ENCODE measurements at places on chromosomes 5 and 9. TPM values are rescaled to one million over a fixed set of nuclear protein-coding genes. Genes with fewer than 3 reads are reported as not detected.

GRCh38 chr5:113047733-113048652 is 71.4 kb downstream of the DCP2 start:
- DNase-seq = no peak

- no peak for DNase-seq
Measured at GRCh38 chr9:13143281-13143680, 136.2 kb downstream of the MPDZ start.

The SLC4A9 gene
- not detected for total RNA-seq

The PCDHA4 gene
- total RNA-seq = 0.10 TPM

- no peak for DNase-seq
Measured at GRCh38 chr9:1768561-1768960, 246.6 kb upstream of the SMARCA2 start.

DNA sequence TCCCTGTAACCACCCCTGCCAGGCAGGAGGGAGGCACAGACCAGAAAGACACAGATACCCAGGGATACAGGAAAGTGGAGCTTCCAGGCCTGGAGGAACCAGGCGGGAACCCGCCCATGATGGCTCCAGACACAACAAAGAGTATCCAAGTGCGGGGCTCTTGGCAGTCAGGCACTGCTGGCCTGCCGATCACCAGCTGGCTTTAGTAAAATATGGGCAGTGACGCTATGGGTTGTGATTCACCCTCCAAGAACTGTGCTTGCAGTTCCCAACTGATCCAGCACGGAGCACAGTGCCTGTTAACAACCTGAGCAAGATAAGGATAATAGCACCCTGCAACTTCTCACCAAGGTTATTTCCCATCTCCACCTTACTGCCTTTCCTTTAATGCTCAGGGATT is 463.3 kb downstream of the IRX1 start:
- peak; percentile 65 for DNase-seq

The SH2D3C gene
- 18.3 TPM for total RNA-seq

DNA sequence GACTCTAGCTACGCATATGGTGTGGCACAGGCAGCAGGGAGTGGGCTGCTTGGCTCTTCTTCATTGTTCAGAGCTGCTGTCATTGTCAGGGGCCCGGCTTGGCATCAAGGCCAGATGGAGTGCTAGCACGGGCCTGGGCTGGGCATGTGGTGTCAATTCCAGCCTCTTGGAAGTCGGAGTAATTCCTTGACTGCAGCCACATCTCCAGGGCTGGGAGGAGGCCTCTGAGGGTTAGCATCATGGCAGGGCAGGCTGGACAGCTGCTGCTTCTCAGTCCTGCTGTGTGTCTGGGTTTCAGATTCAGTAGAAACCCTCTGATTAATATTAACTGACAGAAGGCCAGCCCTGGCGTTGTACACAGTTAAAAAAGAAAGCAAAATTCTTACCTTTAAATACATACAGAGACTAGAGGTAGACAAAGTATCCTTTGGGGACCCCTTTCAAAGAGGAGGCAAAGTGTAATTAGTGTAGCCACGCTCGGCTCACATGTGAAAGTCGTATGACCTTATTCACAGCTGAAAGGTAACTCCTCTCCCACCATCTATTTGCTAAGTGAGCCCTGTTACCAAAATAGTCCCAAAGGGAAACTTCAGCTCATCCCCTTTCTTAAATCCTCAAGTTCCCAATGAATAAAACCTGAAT is 126.4 kb downstream of the DOCK2 start:
- peak; percentile 30 for DNase-seq

GRCh38 chr9:3191715-3192114 is 334.1 kb downstream of the RFX3 start:
- no peak for DNase-seq

DNA sequence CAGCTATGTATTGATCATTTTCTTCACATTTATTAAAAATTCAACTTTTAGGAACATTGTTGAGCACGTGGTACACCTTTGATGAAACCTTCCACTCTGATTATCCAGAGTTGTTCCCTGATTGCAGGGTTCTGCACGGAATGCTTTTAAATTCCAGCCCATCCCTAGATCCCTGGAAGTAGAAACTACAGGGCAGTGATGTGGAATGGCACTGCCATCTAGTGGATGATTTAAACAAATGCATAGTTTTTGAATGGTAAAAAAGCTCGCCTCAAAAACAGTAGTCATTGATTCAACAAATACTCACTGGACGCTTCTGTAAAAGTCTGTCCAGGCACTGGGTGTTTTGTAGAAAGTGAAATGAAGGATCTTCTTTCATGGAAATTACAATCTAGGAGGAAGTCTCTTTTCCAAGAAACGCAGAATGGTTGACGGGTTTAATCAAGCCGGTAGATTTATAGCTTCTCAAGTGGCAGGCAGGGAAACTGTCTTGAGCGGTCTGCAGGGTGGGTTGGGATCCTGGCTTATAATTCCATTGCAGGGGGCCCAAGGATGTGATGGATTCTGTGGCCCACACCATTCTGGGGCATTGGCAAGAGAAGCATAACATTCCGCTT is 118.4 kb downstream of the ARHGAP26 start:
- DNase-seq = no peak

DNA sequence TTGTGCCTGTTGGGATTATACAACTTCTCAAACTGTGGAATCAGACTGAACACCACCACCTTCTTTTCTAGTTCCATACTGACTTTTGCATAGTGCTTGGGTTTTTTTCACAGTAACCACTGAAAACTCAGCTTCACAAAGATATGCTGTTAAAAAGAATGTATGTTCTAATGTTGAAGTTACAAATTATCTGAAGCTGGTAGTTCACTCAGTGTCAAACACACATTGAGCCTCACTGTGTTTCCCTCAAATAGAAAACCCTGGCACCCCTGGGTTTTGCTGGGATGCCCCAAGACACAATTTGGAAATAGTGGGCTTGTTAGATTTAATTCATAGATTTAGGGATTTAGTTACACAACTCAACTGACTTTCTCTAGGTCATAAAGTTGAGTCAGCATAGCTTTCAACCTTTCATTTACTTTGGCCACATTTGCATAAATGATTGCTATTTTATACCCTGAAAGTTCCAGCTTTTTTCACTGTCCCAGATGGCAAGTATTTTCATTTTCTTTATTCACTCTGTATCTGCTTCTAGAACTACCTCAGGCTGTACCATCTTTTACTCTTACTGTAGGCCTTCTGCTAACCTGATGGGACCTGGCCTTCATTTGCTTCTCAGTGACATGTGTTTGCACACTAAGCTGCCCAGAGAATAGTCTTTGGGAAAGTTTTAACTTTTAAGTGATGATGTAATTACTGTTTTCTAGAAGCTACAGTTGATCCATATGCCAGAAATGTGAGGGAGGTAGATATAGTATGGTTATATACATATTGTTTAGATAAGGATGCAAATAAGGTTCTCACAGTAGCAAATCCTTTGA is 115.1 kb downstream of the CDC42SE2 start:
- no peak for DNase-seq

The NEUROG1 gene
- not detected for total RNA-seq

DNA sequence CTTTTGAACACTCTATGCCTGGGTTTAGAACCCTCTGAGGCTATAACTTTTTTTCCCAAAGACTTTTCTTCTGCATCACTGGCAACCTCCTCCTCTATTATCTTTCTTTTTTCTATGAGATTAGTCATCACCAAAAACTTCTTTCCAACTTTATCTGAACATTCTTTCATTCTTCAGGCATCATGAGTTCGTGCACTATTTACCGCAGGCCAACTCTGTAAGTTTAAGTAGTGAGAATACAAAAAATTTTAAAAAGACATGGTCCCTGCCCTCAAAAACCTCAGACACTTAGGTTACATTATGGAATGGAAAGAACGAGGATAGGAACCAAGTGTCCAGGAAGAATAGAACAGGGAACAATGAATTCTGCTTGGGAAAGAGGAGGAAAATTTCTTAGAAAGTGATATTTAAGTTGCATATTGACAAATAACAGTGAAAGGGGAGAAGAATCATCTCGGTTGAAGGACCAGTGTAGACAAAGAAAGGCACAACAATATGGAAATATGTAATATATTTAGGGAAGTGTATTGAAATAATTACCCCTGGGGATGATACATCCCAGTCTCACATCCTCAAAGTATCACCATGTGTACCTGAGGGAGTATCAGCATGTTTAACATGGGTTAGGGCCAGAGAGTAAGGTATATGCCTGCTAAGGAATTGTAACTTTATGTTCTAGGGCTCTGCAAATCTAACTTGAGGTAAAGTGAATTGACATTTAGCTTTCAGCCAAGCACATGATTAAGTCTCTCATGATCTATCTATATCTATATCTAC is 196.5 kb upstream of the NREP start:
- DNase-seq = no peak

- DNase-seq = peak; percentile 93
Measured at GRCh38 chr9:128635266-128636023, 21.2 kb downstream of the DYNC2I2 start.

DNA sequence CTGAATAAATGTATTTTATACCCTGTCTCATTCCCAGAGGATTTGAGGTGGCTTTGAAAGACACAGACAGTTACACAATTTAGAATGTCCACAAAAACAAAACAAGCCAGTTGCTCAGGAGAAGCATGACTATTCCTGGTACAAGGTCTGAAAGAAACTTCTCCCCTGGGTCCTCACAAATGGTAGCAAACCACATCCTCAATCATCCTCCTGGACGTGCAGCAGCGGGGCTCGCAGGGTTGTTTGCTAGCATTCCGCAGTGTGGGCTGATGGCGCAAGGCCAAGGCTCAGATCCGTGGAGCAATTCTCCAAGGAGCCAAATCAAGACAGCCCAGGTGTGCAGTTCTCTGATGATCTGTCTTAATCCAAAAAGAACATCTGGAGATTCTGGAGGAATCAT is 210.3 kb downstream of the ACTL7B start:
- DNase-seq = peak; percentile 30

DNA sequence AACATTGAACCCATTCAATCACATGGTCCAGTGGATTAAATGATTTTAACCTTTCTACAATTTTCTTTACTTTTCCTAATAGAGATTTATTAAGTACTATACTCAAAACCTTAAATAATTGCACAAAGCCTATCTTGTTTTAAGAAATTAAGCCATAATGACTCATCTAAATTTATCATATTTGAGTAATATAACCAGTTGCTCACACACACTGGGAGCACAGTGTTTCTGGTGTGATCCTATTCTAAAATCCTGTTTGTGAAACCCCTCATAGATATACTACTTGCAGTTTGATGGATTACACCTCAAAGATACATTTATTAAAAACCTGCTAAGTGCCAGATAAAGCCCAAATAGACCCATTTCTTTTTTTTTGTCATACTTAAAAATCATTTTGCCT is 668.3 kb upstream of the CDH18 start:
- no peak for DNase-seq

DNA sequence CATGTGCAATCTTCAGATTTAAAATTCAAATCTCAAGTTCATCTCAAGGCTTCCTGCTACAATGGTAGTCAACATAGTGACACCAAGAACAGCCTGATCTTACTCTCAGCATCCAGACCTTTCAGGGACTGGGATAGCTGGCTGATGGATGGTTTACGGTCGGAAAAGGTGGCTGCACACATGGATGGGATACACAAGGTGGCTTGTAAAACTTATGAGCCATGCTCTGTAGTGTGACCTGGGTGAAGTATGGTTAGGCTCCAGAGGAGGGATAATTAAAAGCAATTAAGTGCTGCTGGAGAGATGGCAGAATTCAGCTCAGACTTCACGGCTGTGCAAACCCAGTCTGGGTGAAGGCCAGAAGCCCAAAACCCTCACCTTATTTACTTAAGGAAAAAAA is 379.5 kb downstream of the NFIB start:
- no peak for DNase-seq

DNA sequence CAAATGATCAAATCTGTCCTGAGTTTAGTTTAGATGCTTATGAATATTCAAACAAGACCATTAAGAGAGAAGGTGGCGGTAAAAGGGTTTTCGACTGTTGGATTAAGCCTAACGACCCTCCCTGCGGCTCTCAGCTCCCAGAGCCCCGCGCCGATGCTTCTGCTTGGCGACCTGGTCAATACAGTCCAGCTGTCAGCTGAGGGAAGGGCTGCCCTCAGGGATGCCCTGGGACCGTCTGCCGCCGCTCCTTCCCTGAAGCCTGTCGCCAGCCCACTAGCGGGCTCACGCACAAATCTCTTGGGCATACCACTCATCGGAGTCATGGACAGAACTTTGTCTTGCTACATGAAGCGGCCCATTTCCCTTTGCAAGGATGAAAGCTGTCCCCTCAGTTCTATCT is 136.6 kb upstream of the RAPGEF1 start:
- no peak for DNase-seq

DNA sequence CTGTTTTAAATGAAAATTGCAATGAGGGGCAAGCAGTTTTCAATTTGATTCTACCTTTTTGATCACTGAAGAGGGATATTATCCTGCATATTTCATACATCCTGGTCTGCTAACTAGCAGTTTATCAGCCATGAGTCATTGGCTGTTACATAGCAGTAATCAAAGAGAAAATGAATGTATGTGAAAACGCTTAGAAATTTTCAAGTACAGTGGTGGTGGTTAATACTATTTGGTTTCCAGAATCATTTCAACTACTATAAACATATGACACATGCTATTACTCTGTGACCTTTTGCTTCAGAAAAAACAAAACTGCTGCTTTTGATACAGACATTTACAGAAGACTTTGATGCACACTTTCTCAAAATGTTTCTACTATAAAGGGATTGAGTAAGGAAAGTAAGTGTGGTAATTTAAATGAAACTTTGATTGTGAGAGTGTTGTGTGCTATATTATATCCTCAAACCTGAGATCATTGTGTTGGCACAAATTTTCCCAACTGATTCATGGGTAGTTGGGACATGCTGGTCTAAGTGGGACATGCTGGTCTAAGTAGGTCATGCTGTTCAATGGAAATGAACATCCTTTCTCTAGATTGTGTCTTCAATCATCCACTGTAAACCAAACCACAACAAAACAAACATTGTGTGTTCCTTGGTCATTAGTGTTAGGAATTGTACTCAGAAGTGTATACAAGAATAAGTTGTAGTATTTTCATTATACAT is 5.1 kb downstream of the RNF14 start:
- no peak for DNase-seq

DNA sequence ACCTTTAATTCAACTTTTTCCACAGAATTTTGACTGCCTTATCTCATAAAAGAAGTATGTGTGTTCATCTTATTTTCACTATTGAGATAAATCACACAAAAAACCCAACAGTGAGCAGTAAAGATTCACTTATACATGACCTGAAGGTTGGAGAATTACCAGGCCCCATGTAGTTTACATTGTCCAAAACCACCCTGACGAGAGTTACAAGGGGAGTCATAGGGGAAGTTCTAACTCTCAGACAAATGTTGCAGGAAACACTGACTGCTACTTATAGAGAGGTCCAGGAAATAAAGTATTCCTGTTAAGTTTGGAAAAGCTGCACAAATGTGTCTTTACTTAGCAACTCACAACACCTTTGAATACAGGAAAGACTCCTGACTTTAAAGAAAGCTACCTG is 14.1 kb downstream of the SPATA9 start:
- DNase-seq = no peak

DNA sequence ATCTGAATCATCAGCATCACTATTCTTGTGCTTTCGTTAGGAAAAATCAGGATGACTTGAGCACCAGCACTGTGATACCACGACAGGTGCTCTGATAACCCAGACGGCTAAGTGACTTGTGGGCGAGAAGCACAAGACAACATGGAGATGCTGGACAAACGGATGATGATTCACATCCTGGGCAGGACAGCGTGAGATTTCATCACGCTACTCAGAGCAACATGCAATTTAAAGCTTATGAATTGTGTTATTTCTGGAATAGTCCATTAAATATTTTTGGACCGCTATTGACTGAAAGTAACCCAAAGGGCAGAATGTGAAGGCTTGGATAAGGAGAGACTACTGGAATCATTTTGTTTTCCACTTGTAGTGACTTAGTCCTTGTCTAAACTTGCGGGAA is 114.8 kb upstream of the DAPK1 start:
- no peak for DNase-seq

All from left ventricle myocardium superior (tissue), 1 donor.